ENCODE measurements at places on chromosomes 5 and 9.

- DNase-seq = peak; percentile 32
These were observed at the start of gene FAM163B for GRCh38 chr9:133609311-133610098. TSS of gene FAM163B (minus strand) at chr9:133609389. CDS start at chr9:133580223, 29,166 bp downstream.

DNA sequence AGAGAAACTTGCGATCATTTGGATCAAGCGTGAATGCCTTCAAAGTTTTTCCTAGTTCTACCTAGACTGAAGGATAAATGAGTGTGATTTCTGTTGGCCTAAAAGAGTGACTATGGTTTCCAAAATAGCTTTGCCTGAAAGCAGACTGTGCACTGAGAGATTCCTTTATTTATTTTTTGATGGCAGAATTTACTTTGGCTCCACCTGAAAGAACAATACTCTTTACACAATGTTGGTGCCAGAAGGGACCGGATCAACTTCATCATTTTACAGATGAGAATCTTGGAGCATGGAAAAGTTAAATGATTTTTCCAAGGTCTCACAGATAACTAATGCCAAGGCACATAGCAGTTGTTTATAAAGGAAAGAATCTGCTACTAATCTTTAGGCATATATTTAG is 199.6 kb downstream of the KCTD16 start:
- no peak for DNase-seq

- DNase-seq = no peak
These were observed 31.2 kb downstream of the CEP72 start for GRCh38 chr5:643351-643801.

DNA sequence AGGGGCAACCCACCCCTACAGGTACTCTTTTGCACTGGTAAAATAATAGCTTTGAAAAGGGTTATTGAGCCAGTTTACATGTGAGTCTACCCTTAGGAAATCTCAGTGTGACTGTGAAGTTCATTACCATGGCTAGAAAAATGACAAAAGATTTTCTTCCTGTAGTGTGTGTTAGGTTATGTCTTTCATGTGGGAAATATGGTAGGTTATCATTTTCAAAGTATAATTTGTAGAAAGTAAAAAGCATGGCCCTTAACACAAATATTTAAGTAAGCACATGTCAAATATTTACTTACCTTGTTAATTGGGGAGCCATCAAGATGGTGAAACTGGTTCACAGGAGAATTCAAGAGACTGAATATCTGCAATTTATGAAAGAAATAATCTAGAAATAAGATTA is 37.3 kb upstream of the PLPP1 start:
- DNase-seq = no peak

DNA sequence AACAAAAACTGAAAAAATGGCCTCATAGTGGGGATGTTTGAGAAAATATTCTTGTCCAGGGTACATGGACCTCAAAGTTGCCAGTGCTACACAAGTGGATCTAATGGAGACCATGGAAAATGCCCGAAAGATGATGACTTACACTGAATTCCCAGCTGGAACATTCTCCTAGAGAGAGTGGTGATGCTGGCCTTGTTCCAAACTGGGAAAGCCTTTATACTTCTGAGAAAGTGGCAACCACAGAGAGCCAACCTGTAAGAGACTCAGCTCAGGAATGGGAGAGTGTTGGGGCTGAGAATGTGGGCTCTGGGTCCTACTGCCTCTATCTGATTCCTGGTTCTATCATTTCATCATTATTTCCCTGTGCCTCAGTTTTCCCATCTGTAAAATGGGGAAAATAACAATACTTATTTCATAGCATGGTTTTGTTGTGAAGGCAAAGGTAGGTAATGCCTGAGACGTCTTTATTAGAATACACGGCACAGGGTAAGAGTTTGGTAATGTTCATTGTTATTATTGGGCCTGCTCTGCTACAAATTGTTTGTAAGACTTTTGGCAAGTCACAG is 229.0 kb upstream of the PANK3 start:
- no peak for DNase-seq

DNA sequence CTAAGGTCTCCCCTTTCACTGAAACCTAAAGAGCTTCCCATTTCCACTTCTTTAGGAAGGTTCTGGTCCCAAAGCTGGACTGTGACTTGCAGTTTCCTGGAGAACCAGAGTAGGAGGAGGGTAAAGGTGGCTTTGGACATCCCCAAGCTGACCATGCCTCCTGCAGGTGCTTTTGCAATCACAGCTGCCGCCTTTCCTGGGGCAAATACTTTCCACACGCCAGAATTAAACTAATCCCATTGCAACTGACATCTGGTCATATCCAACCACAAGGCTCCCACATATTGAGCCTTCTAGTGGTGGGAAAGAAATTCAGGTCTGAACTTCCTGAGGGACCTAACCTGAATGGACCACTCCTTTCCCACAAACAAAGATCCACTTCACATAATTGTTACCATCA is 92.7 kb downstream of the NRG2 start:
- no peak for DNase-seq

DNA sequence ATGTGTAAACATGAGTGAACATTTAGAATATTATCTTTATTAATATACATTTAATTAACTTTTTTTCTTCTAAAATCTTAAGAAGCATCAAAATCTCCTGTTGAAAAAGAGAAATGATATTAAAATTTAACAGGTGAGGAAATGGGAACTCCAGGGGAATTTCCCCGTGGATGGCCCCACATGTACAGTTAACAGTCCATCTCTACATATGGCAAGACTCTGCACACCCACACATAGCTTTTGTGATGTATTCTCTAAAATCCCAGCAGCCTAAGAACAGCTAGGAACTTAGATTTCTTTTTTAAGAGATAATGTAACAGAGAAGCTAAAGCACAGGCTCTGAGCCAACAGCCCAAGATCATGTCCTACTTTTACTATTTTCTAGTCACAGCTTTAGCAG is 556.3 kb upstream of the RGMB start:
- DNase-seq = no peak

DNA sequence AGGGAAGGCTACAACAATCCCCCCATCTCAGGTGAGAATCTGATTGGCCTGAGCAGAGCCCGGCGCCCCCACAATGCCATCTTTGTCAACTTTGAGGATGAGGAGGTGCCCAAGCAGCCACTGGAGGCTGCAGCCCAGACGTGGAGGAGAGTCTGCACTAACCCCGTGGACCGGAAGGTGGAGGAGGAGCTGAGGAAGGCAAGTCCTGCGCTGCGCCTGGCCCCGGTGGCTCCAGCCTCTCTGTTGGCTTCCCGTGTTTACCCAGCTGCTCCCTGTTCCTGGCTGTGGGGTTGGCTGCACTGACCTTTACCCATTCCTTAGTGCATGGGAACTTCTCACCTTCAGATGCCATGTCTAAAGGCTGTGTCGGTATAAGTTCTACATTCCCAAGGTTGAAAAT is 11.0 kb upstream of the CEL start:
- no peak for DNase-seq

GRCh38 chr5:17019324-17019723 is 83.2 kb upstream of the MYO10 start:
- DNase-seq = no peak

DNA sequence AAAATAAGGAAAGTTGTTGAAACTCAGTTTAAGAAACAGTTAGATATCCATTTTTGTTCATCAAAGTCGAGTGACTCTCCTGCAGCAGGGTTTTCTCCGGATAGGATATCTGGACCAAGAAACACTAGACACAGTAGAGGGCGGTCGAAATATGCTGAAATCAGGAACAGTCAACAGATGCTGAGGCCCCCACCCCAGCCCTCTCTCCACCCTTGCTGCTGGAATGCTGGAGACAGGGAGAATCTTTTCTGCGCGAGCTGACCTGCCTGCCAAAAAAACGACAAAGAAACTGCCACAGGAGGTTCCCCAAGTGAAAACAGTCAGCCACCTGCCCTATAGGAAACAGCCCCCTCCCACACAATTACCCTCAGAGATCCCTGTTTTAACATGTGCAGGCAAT is 4.3 kb upstream of the IL13 start:
- no peak for DNase-seq

GRCh38 chr5:142014911-142015584 is 2.2 kb upstream of the GNPDA1 start:
- peak; percentile 90 for DNase-seq

DNA sequence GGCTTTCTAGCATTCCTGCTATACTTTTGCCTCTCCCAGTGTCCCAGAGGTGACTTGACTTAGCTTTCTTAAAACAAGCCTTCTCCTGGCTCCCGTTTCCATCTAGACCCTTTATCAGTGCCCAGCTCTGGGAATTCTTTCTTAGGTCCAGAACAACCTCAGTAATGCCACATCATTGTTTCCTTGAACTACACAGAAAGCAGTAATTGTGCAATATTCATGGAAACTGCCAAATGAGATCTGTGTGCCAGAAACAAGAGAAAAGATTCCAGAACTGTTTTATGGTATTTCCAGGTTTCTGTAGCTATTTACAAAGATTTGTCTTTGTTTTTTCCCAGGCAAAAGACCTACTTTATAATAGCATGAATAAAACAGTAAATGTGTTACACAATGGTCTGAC is 391.3 kb downstream of the SLCO4C1 start:
- no peak for DNase-seq

GRCh38 chr9:90114641-90115425 is 510.0 kb downstream of the GADD45G start:
- DNase-seq = peak; percentile 85

DNA sequence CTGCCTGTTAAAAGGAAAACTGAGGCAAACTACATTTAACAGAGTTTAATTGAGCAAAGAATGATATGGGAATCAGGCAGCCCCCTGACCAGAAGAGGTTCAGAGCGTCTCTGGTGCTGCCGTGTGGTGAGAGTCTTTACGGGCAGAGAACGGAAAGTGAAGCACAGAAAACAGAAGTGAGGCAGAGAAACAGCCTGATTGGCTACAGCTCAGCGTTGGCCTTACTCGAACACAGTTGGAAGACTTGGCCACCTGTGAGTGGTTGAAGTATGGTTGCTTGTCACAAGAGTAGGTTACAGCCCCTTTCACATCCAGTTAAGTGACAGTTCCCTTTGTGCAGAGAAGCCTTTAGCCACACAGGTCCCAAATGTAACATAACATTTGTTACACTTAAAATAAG is 16.9 kb upstream of the FBP1 start:
- DNase-seq = no peak

GRCh38 chr5:68303038-68303738 is 87.6 kb downstream of the PIK3R1 start:
- peak; percentile 75 for DNase-seq

DNA sequence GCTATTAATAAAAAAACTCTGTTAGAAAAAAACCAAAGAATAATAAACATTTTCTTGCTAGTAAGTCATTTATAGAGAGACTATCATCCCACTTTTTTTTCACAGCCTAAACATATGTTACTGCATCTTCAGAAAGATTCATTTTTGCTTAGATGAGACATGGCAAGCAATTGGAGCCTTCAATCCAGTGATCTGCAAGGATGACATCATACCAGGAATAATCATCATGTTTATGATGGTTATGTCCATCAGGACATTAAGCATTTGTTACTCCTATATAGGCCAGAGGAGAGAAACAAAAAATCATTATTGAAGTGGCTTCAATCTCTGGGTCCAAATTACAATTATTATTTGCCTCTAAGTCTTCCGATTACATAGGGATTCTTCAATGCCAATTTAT is 626.3 kb upstream of the CCNG1 start:
- no peak for DNase-seq

GRCh38 chr9:2765250-2765880 is 48.1 kb downstream of the KCNV2 start:
- peak; percentile 86 for DNase-seq

- no peak for DNase-seq
These were observed 114.4 kb upstream of the PPP1R26 start for GRCh38 chr9:135365013-135365768.

DNA sequence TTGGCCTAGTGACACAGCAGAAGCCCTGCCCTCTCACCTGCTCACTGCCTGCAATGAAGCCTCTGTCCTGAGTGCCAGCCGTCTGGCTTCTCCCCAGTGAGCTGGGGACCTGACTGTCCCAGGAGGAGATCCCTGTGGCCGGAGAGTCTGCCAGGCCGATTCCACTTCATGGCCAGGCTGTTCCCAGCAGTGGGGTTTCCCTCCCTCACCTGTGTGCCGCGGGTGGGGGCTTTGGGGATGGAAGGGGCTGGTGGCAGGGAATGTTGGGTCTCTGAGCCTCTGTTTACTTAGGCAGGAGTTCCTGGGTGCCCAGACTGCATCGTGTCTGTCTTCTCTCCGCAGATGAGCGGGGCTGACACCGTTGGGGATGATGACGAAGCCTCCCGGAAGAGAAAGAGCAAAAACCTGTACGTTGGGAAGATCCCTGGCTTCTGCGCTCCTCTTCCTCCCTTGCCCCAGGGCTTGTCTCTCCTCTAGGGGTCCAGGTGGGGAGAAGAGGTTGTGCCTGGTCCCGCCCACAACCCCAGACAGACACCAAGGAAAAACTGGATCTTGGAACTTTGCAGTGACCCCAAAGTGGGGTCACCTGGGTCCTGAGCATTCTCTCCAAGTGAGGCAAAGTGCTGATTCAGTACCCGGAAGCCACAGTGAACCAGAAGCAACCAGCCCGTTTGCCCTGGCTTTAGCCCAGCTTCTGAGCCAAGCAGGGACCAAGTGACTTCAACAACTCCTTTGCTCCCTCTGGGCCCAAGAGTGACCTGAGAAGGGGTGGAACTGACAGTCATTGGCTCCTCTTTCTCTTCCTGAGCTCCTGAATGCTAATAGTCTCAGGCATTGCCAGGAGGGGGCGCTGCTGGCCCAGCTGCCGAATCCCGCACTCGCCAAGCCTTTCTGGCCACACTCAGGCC is 127.7 kb downstream of the RGS3 start:
- DNase-seq = peak; percentile 77
